Ovary (tissue), 10 donors: ENCODE measurements at places on chromosomes 3 and 15. TPM values are rescaled to one million over a fixed set of nuclear protein-coding genes. Genes with fewer than 3 reads are reported as not detected.

- H3K27me3 ChIP-seq = no peaks in the 10 kb centered on the region
- H3K27ac ChIP-seq = no peak overlapping the region
- no peaks in the 10 kb centered on the region for H3K36me3 ChIP-seq
Observed at GRCh38 chr3:155957412-155957880, 87.0 kb downstream of the GMPS start.

DNA sequence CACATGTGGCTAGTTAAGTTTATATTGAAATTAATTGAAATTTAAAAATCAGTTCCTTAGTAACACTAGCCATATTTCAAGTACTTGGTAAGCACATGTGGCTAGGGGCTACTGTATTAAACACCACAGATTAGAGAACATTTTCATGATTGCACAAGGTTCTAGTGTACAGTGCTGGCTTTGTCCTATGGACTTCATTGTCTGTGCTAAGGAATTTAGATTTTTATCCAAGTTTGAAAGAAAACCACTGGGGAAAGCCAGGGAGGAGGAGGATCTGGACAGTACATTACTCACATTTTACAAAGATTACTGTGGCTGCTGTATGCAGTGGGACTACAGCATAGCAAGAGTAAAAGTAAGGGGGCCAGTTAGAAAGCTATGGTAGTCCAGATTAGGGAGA, 13.9 kb downstream of the STAC start:
- H3K36me3 ChIP-seq = no peaks in the 10 kb centered on the region
- no peak overlapping the region for H3K27ac ChIP-seq
- H3K4me3 ChIP-seq = no peak overlapping the region
- no peaks in the 10 kb centered on the region for H3K4me1 ChIP-seq

- H3K4me3 ChIP-seq = no peak overlapping the region
- H3K27ac ChIP-seq = no peak overlapping the region
- H3K27me3 ChIP-seq = no peaks in the 10 kb centered on the region
Observed at GRCh38 chr3:173913974-173914421, 516.5 kb downstream of the NLGN1 start.

GRCh38 chr3:8851703-8852102, 82.3 kb upstream of the OXTR start:
- no peak overlapping the region for H3K4me3 ChIP-seq
- no peak for DNase-seq
- no peaks in the 10 kb centered on the region for H3K27me3 ChIP-seq
- no peak overlapping the region for H3K27ac ChIP-seq
- no peaks in the 10 kb centered on the region for H3K36me3 ChIP-seq
- no peaks in the 10 kb centered on the region for H3K4me1 ChIP-seq

HYKK gene
- 6.7 TPM for polyA plus RNA-seq

- no peak overlapping the region for H3K27ac ChIP-seq
- no peak overlapping the region for H3K4me3 ChIP-seq
- no peaks in the 10 kb centered on the region for H3K4me1 ChIP-seq
- no peaks in the 10 kb centered on the region for H3K36me3 ChIP-seq
Observed at GRCh38 chr3:150235799-150236198, 172.3 kb upstream of the TSC22D2 start.

GRCh38 chr3:47324278-47324865, 41.6 kb downstream of the KLHL18 start:
- H3K4me1 ChIP-seq = peaks cover 2% of the 10 kb centered on the region
- H3K27me3 ChIP-seq = no peaks in the 10 kb centered on the region
- peak; percentile 52 for DNase-seq
- no peak overlapping the region for H3K27ac ChIP-seq
- no peaks in the 10 kb centered on the region for H3K36me3 ChIP-seq
- H3K4me3 ChIP-seq = no peak overlapping the region

KY gene
- polyA plus RNA-seq = 0.34 TPM

NANOGP8 gene
- 0.33 TPM for polyA plus RNA-seq

DNA sequence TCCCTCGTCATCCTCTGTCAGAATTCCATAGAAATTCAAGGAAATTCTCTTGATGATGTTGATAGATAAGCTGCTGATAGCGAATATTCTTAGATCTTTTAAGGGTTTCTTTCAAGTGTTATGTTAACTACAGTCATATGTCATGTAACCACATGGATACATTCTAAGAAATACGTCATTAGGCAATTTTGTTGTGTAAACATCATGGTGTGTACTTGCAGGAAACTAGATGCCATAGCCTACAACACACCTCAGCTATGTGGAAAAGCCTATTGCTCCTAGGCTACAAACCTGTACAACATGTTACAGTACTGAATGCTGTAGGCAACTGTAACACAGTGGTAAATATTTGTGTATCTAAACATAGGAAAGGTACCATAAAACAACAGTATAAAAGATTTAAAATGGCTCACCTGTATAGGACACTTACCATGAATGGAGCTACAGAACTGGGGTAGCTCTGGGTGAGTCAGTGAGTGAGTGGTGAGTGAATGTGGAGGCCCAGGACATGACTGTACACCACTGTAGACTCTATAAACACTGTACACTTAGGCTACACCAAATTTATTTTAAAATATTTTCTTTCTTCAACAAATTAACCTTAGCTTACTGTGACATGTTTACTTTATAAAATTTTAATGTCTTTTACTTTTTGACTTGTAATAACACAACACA, 34.6 kb downstream of the GLDN start:
- no peak overlapping the region for H3K27ac ChIP-seq
- no peak overlapping the region for H3K4me3 ChIP-seq
- no peaks in the 10 kb centered on the region for H3K27me3 ChIP-seq
- H3K4me1 ChIP-seq = no peaks in the 10 kb centered on the region

GPR176 gene
- polyA plus RNA-seq = 8.5 TPM

PTPRG gene
- 18.2 TPM for polyA plus RNA-seq

DNA sequence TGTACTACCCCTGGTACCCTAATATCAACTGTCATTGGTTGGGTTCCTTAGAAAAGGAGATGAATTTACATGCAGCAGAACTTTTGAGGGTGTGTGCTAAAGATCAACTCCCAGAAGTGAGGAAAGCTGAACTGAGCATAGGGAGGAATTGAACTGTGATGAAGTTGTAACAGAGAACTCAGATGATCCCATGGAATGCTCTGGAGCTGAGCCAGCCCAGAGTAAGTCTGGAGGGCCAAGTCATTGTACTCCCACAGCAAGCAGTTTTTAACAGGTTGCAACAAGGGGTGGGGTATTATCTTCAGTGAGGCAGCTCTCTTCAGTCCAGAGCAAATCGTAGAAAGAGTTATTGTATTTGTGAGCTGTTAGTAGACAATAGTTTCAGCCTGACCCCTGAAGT, 572.3 kb downstream of the PYDC2 start:
- no peaks in the 10 kb centered on the region for H3K36me3 ChIP-seq
- no peaks in the 10 kb centered on the region for H3K27me3 ChIP-seq
- no peaks in the 10 kb centered on the region for H3K4me1 ChIP-seq
- no peak overlapping the region for H3K4me3 ChIP-seq
- no peak overlapping the region for H3K27ac ChIP-seq
- DNase-seq = no peak

DNA sequence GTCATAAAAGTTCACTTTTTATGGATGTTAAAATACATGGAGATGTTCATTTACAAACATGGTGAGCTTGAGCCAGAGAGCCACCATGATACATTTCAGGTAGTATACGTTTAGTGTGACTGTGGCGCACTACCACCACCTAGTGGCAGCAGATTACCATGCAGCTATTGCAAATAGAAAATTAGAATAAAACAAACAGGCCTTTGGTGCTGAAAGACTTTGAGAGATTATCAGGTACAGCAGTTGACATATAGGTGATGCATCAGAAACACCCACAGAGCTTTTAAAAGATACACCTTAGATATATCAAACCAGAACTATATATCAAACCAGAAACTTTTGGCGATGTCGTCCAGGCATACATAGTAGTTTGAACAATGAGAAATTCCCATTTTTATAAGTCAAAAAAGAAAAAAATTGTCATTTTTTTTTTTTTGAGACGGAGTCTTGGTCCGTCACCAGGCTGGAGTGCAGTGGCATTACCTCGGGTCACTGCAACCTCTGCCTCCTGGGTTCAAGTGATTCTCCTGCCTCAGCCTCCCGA, 42.0 kb upstream of the ICE2 start:
- peak; percentile 68 for DNase-seq
- H3K4me1 ChIP-seq = no peaks in the 10 kb centered on the region
- H3K27me3 ChIP-seq = no peaks in the 10 kb centered on the region
- H3K4me3 ChIP-seq = no peak overlapping the region
- H3K36me3 ChIP-seq = no peaks in the 10 kb centered on the region

- DNase-seq = no peak
- no peaks in the 10 kb centered on the region for H3K27me3 ChIP-seq
- H3K4me3 ChIP-seq = no peak overlapping the region
- H3K4me1 ChIP-seq = no peaks in the 10 kb centered on the region
Observed at GRCh38 chr15:48112242-48112641, 8.5 kb upstream of the SLC24A5 start.

IQCF5 gene
- polyA plus RNA-seq = not detected

GRCh38 chr3:110157221-110157620, 819.9 kb upstream of the DPPA4 start:
- H3K4me1 ChIP-seq = no peaks in the 10 kb centered on the region
- no peak overlapping the region for H3K4me3 ChIP-seq
- no peak overlapping the region for H3K27ac ChIP-seq
- peaks cover 2% of the 10 kb centered on the region for H3K27me3 ChIP-seq

NAALADL2 gene
- 6.6 TPM for polyA plus RNA-seq

DOCK3 gene
- polyA plus RNA-seq = 0.67 TPM
